ENCODE measurements at places on chromosomes 5 and 9.

- DNase-seq = no peak
Measured at GRCh38 chr9:13690595-13690994, 411.1 kb upstream of the MPDZ start.

GRCh38 chr9:89576404-89576839 is 28.4 kb upstream of the GADD45G start:
- no peak for DNase-seq

- DNase-seq = no peak
Measured at GRCh38 chr9:115106642-115107041, 11.3 kb downstream of the TNC start.

- DNase-seq = no peak
Measured at GRCh38 chr5:128099944-128100343, 16.4 kb downstream of the SLC12A2 start.

GRCh38 chr5:56522960-56523359 is 289.8 kb upstream of the ANKRD55 start:
- DNase-seq = no peak

- no peak for DNase-seq
Measured at GRCh38 chr9:115220319-115221005, 102.5 kb upstream of the TNC start.

- no peak for DNase-seq
Measured at GRCh38 chr9:113998114-113998513, 80.0 kb downstream of the AMBP start.

- DNase-seq = no peak
Measured at GRCh38 chr5:37133939-37134338, 115.2 kb downstream of the CPLANE1 start.

Measured in activated CD8-positive, alpha-beta memory T cell treated with anti-CD3 and anti-CD28 coated beads for 1 hour (primary cell).